Substantia nigra (tissue), 51 donors: ENCODE measurements at places on chromosomes 3 and 15.
A peak's percentile ranks its signal among the peaks of the same experiment; 100 is the strongest.

DNA sequence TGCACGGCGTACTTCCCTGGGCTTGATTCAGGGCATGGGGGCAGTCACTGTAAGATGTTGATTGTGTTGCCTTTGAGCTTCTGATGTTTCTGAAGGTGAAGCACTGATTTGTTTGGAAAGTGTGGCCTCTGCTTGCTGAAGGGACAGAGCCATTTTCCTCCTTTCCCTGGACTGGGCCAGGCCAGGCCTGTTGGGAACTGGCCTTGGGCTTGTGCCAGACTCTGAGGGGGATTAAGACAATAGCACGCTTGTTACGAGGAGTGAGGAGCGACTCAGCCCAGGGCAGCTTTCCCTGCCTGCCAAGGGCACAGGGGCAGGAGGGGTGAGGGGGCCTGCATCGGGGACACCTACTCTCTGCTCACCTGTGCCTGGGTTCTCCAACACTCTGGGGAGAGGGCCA is 42.9 kb downstream of the LINGO1 start:
- peak; percentile 21 for DNase-seq

DNA sequence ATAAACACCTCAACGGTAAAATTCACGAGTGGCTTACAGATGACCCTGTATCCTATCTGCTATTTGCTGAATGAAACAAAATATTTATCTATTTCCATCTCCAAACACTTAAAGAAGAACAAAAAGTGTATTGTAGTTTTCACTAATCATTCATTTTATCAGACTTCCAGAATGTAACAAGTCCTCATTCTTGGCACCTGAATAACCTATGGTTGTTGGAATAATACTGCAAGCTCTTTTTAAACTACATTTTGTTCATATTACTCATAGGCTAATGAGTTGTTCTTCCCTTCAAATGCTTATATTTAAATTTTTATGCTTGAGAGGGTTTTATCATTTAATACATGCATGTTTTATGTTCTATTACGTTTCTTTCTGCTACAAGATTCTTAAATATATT is 1434.1 kb downstream of the SI start:
- no peak for DNase-seq

- DNase-seq = no peak
Measured at GRCh38 chr3:112233083-112233482, 60.9 kb downstream of the SLC9C1 start.

GRCh38 chr3:127590282-127590592 is 296 bp downstream of the TPRA1 start:
- no peak for DNase-seq

DNA sequence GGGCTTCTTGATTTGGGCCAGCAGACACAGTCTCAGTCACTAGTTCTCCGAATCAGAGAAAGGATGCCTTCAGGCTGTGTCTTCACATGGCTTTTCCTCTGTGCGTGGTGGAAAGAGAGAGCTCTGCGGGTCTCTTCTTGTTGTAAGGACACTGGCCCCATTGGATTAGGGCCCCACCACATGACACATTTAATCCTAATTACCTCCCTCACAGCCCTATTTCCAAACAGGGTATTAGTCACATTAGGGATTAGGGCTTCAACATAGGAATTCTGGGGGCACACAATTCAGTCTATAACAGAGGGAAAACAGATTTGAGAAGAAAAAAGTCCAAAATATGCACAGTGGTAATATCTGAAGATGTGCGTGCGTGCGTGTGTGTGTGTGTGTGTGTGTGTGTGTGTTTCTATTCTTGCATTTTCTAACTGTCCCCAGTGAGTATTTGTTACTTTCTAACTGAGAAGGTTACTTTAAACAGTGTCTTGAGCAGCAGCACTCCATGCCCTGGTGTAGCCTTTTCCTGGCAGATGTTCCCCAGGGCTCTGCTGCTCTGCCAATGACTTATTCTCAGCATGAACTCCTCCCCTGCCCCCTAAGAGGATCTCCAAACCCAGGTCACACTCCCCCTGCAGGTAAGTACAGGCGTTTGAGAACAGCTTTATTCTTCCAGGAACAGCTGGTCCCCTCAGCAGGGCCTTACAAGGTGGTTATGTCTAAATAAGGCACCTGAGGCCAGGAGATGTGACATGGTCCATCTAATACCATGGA is 72.9 kb downstream of the RPL39L start:
- no peak for DNase-seq

DNA sequence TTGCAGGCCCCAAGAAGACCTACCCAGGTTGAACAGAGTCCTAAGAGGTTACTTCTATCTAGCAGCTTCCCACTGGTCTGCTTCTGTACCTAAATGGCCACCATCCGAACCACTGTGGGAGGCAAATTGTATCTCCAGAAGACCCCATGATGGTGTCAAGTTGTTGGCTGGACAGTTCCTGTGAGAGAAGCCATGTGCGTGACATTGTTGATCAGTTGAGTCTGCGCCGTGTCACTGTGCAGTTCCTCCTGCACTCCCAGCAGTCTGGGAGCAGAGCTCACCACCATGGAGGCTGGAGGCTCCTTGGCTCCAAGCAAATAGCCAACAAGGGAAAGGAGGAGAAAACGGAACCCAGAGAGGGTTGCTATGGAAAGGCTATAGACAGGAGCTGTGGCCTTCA is 7.5 kb upstream of the CYP1A1 start:
- DNase-seq = no peak

GRCh38 chr3:7307410-7307809 is 446.5 kb downstream of the GRM7 start:
- DNase-seq = no peak

DNA sequence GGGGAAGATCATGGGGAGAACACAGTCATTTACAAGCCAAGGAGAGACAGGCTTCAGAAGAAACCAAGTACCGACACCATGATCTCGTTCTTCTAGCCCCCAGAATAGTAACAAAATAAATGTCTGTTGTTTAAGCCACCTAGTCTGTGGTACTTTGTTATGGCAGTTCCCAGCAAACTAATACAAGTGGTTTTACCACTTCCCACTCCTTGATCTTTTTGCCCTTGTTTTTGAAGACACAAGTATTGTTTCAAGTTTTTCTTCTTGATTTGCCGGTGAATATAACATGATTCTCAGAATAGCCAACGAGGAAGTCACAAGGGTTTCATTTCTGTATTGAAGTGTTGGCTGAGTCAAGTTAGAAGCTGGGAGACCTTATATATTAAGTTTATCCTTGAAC is 220.3 kb downstream of the SOX2 start:
- no peak for DNase-seq

DNA sequence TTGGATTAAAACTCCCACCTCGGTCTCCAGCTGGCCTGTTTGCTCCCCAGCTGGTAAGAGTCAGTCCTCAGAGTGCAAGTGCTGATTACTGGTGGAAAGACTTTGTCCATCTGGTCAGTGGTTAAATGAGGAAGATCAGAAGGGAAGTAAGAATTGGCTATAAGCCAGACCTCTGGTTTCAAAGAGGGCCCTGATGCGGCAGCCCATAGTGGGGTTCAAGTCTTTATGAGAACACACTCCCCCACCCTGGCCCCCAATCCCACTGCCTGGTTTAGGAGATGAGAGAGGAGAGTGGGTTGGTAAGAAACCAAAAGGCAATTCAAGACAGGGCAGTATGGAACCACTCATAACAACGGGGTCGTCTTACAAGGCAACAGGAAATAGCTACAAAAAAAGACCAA is 65.0 kb downstream of the FRMD4B start:
- DNase-seq = no peak

- DNase-seq = no peak
Measured at GRCh38 chr15:38758043-38758442, 193.4 kb upstream of the RASGRP1 start.

DNA sequence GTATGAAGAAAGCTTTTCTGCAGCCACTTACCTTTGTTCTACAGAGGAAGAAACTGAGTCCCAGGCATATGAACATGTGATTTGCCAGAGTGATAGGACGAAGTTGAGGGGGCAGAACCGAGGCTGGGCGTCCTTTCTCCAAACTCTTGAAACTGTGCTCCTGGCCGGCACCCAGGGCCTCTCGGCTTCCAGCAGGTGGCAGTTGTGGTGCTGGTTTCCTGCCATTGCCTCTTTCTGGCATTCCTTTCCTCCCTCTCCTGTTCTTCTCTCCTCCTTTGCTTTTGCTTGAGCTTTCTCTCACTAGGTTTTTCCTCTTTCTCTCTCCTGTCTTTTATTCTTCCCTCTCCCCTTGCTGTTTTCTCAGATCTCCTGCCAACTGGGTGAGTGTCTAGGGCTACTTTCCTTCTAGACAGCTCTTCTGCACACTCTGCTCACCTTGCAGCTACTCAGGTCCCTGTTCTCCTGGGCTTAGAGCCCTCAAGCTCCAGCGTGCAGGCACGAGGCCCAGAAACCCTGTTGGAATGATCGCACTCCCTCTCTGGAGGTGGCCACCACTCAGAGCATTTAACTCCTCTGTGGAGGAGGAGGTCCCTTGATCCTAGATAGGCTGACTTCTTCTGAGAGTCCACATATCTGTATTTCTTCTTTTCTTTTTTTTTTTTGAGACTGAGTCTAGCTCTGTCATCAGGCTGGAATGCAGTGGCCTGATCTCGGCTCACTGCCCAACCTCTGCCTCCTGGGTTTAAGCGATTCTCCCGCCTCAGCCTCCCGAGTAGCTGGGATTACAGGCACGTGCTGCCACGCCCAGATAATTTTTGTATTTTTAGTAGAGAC is 26.2 kb downstream of the TRAK1 start:
- DNase-seq = peak; percentile 6

GRCh38 chr3:170003881-170004356 is 33.9 kb upstream of the GPR160 start:
- no peak for DNase-seq

DNA sequence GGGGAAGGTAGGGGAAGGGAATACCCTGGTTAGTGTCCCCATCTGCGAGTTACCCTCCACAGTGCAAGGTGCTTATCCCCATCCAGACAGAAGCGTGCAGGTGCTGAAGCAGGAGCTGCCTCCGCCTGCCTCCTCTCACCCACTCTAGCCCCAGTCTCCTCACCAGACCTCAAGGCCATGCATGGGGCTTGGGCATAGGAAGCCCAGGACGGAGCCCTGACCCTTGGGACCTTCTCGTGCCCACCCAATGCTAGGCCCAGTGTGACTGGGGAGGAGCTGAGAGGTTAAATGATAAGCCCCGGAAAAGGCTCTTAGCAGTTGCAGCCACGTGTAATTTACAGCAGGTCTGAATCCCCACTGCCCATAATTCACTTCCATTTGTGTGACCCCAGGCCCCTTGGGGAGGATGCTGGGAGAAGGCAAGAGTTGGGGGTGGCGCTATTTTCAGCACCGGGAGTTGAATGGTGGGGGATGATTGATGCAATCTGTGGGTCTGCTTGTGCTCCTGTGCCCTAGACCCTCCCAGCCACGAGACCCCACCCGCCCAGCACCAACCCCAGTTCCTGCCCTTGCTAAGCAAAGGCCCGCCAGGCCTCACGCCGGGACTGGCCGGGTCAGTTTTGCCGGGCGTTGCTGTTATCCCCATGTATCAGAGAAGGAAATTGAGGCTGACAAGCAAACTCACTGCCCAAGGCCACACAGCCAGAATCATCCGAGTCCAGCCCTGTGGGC is 14.5 kb upstream of the PLXND1 start:
- no peak for DNase-seq

DNA sequence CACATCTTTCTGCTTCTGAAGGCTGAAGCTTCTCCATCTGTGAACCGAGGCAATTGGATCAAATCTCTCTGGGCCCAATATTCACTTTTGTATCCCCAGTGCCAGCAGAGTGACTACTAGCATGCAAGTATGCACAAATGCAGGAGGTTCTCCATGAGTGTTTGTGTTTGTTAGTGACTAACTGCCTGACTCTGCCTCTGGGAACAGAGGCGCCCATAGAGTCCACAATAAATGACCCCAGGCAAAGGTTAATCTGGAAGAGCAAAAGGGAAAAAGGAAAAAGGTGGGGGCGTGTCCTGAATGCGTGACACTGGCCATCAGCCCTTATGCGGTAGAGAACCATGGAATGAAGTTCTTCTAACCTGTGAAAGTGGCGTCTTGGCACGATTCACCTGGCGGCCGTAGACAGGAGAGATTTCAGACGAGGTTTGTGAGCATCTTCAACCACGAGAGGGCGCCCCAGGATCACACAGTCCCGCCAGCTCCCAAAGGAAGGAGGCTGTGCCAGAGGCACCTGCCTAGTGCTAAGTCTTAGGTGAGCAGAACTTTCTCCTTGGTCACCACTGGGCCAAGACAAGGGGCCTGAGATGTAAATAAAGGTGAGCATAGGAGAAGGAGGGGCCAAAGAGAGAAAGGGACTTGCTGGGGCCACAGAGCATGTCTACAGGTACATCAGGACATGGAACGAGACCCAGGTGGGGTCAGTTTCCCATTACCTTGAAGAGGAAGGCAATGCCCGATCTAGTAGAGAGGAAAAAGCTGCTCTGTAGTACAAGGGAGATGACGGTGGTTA is 44.2 kb downstream of the RBPMS2 start:
- DNase-seq = peak; percentile 38

DNA sequence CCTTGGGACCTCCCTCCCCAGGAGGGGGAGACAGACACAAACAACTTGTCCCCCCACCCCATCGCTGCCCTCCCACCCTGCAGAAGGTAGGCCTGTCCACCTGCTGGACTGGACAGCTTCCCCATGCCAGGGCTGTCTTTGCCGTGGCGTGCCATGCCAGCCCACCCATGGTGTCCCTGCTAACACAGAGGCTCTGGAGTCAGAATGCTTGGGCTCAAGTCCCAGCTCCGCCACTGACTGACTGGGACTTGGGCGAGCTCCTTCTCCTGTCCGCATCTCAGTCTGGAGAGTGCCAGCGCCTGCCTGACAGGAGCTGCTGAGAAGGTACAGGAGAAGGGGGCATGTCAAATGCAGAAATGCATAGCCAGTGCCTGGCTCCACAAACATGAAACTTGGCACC is 23.9 kb downstream of the WNT7A start:
- no peak for DNase-seq

- no peak for DNase-seq
Measured at GRCh38 chr3:178823150-178823549, 248.5 kb downstream of the ZMAT3 start.

- DNase-seq = no peak
Measured at GRCh38 chr15:56251315-56252095, 7.8 kb upstream of the RFX7 start.

DNA sequence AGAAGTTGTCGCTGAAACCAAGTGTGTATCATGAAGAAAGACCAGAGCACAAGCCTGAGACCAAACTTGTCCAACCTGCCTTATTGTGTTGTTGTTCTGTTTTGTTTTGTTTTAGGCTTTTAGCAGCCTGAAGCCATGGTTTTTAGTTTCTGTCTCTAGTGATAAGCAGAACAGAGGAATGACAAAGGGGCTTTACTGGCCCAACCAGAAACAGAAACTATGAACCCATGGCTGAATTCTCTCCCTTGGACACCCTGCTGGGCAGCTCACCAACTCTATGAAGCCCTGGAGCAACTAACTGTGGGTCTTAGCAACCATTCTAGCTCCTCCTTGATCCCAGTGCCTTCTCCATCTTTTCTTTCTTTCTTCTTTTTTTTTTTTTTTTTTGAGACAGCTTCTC is 30.3 kb downstream of the HCLS1 start:
- DNase-seq = no peak
